Left renal pelvis (tissue), 4 donors: ENCODE measurements at places on chromosomes 16 and 17. TPM values are rescaled to one million over a fixed set of nuclear protein-coding genes. Genes with fewer than 3 reads are reported as not detected.

- no peak for DNase-seq
Observed at GRCh38 chr16:74603848-74604247, 3.1 kb downstream of the GLG1 start.

Gene COX4I1
- polyA plus RNA-seq = 350 TPM

DNA sequence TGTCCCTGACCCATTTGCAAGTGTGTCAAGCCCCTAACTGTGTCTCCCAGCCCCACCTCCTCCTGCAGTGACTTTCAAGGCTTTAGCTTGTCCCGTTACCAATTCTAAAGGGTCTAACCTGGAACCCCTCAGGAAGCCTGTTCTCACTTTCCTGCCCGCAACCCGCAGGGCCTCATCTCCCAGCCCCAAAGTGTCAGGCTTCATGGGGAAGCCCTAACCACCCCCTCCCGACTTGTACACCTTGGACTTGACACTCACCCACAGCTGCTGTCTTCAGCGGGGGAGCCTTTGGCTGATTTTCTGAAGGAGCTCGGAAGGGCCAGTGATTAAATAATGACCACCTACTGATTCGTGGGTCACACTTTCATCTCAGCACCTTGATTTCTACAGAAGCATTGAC, 33.1 kb downstream of the NLRC5 start:
- no peak for DNase-seq

DNA sequence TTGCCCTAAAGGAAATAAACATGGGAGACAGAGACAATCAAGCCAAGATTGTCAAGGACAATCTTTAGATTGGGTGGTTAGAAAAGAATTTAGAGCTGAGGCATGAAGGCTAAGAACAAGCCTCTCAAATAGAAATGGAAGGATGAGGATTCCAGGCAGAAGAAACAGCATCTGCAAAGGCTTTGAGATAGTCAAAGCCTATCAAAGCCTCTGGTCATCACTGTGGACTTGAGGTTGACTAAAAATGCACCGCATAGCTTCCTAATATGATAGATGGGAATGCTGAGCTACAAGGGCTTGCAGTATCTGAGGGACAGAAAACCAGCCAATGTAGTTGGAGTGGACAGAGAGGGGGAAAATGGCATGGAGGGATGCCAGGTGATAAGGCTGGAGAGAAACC, 109.8 kb upstream of the FAM20A start:
- DNase-seq = no peak

DNA sequence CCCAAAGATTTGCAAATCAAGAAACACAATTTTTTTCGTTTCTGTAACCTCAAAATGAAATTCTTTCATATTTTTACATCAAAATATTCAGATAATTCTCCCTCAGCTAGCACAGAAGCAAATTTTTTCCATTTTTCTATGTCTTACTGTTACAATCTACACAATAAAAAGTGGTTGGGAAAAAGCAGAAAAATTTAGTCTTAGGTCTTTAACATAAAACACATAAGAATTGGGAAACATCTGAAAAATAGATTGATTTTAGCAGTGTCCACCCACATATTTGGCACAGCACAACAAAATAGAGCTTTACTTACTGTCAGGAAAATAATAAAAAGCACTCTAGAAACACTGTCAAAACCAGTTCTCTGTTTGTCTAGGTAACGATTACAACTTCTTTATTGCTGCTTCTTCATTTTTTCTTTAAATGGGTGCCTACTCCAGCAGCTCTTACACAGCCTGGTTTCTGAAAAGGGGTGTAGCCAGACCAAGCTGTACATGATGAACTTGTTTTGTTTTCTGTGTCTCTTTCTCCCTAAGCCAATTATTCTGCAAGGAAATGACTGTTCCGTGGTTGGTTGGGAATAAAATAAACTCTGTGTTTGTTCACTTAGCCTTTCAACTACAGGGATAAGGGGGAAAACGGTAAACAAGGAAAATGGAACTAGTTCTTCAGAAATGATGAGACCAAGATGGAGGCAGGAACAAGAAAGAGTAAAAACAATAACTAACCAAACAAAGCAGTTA, at the start of gene ABCA6:
ABCA6 (minus strand) TSS at position 465 of the 744 bp plus-strand sequence. CDS start 1,192 bp downstream, outside the sequence.
- no peak for DNase-seq

Gene C16orf86
- polyA plus RNA-seq = 1.7 TPM

Gene KRTAP4-4
- not detected for polyA plus RNA-seq

DNA sequence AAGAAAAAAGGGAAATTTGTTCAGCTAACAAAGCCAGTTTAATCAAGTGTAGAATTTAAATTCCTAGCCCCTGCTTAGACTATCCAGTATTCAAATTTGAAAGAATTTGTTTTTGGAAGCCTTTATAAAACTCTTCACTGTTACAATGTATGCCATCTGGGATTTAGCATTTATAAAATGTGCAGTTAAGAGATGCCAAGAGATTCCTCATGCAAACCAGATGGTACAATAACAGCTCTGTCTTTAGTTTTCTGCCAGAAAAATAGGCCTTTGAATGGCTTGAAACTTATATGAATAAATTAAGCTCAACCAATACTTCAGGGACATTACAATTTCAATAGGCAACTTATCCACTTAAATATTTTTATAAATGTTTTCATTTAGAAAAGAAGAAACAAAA, 6.8 kb upstream of the ANKS4B start:
- DNase-seq = no peak

GRCh38 chr16:9597967-9598730, 506.7 kb downstream of the HAPSTR1 start:
- DNase-seq = no peak

- no peak for DNase-seq
Observed at GRCh38 chr17:13302419-13302818, 284.6 kb upstream of the ELAC2 start.

Gene SBK1
- polyA plus RNA-seq = 16.4 TPM

GRCh38 chr17:82596837-82597672, 51.2 kb downstream of the WDR45B start:
- DNase-seq = no peak

- no peak for DNase-seq
Observed at GRCh38 chr17:1375615-1376014, 24.4 kb downstream of the YWHAE start.

GRCh38 chr16:30780021-30780420, 7.0 kb downstream of the ZNF629 start:
- no peak for DNase-seq

Gene GRB7
- polyA plus RNA-seq = 2.7 TPM

DNA sequence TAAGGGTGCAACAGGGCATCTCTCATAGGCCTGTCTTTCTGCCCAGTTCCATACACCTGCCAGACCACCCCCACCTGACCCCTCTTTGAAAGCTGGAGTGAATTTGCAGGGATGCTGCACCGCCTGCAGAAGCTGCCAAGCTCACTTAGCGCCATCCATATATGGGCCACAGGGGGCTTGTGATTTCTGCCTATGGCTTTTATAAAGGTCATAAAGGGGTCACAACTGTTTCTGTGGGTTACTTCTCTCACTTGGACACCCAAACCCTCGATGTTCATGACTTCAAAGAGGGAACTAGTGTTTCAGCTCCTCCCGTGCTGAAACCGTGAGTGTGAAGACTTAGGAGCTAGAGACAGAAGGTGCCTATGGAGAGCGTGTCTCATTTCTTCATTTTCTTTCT, 23.9 kb upstream of the MEAK7 start:
- no peak for DNase-seq

GRCh38 chr17:70137451-70138230, 31.7 kb upstream of the KCNJ2 start:
- DNase-seq = no peak

Gene C16orf74
- polyA plus RNA-seq = 3.7 TPM

DNA sequence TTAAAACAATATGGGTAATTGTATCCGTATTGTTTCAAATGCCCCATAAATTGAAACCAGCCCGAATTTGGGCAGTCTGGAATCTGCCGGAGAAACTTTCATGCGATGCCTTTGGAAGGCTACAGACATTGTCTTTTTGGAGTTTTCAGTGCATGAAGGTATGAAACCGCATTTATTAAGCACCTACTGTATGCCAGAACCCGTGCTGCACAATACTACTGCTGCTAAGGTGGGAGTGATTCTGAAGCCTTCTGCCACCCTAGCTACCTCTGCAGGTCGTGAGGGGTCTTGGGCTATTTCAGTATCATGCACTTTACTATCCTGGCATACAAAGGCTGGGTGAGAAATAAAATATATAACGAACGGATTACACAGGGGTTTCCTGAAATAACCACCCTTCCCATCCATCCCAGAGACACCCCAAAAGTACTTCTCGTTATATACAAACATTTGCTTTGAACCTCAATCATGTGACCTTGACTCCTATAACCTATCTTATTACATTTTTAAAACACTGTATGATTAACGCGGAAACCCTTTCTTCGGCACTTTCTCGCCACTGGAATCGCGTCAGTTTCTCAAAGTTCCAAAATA, 1.0 kb upstream of the MSI2 start:
- no peak for DNase-seq

- no peak for DNase-seq
Observed at GRCh38 chr16:82044585-82044911, 9.5 kb downstream of the HSD17B2 start.

- no peak for DNase-seq
Observed at GRCh38 chr17:30472238-30472890, 4.8 kb upstream of the GOSR1 start.

DNA sequence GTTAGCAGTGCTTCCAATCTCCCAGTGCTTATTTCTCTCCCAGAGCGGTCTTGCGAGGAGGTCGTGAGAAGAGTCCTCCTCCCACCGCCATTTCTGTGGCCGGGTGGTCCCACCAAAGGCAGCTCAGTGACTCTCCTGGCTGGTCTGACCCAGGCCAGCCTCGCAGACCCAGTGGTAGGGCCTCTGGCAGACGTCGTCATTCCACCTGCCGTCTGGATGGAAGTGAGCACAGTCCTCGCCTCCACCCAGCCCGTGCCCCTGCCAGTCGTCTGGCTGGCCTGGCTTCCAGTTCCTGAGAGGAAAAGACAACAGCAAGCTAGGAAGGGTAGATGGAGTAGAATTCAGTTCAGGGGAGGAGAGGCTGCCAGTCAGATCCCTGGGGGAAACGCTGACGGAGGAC, 5.1 kb downstream of the CLEC10A start:
- no peak for DNase-seq

DNA sequence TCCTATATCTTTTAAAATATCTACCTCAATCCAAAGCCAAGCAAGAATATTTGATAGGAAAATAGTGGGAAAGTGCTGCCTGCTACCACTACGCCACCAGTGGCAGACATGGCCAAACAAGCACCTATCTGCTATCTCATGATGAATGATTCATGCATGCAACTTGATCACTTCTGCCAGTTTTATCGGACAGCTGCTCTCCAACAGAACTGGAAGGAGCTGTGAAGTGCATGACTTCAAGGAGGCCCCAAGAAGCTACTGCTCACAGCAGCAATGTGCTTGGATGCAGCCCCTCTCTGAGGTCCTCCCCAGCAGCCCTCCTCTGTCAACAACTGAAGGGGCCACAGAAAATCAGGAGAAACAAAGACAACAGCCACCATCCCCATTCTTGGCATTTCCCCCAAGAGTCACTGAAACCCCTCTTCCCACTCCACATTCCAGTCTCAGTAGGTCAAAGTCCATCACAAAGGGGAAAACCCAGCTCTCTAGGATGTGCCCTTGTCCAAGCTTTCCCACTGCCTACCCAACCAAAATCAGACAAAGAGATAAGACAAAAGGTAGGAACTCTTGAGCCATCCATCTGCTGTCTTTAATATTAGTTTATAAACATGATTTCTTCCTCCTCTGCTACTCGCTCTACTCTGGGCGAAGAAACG, 215.3 kb downstream of the C16orf78 start:
- no peak for DNase-seq

DNA sequence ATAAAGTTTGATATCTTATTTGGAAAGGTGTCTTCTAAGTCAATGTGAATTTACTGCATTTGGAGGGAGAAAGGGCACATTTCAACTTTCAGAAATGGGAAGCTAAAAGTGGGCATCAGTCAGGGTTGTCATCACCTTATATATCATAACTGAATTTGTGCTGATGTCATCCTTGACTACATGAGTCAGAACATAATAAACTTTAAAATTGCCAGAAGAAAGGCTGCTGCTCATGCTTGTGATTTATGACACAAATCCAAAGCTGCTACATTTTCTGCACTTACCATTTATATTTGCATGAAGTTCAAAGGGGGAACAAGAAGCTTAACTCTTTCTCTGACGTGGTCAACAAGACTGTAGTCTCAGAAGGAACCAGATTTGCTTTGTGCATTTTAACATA, 196.6 kb downstream of the UTP18 start:
- DNase-seq = no peak

DNA sequence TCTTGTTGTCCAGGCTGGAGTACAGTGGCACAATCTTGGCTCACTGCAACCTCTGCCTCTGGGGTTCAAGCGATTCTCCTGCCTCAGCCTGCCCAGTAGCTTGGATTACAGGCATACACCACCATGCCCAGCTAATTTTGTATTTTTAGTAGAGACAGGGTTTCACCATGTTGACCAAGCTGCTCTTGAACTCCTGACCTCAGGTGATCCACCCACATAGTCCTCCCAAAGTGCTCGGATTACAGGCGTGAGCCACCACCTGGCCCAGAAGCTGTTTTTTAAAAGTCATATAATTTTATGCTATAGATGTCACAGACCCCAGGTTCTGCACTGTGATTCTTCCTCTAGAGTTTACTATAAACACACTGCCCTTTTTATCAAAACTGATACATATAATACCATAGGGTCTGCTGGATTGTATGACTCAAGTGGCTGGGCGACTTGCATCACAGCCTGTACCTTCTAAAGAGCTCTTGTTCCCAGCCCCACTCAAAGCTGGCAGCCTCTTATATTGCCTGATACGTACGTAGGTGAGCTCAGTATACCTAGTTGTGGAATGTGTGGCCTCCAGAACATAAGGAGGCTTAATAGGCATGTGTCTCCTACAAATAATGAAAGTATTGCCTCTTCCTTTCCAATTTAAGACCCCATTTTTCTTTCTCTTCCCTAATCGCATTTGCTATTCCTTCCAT, 295.8 kb downstream of the ZFHX3 start:
- no peak for DNase-seq

Gene ALOX12B
- polyA plus RNA-seq = not detected

GRCh38 chr16:64305663-64306062, 816.2 kb downstream of the CDH11 start:
- no peak for DNase-seq

DNA sequence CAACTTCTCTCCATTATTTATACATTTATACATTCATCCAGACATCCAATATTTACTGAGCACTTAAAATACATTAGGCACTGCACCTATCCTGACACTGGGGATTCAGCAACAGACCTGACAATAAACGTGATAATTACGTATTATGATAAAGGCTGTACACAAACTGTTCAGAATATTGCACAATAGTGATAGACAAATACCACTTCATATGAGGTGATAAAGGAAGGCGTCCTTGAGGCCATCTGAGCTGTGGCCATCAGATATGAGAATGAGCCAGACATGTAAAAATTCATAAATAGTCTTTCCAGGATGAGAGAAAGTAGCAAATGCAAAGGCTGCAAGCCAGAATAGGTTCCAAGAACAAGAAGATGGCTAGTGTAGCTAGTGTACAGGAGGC, 8.6 kb downstream of the USP32 start:
- no peak for DNase-seq

DNA sequence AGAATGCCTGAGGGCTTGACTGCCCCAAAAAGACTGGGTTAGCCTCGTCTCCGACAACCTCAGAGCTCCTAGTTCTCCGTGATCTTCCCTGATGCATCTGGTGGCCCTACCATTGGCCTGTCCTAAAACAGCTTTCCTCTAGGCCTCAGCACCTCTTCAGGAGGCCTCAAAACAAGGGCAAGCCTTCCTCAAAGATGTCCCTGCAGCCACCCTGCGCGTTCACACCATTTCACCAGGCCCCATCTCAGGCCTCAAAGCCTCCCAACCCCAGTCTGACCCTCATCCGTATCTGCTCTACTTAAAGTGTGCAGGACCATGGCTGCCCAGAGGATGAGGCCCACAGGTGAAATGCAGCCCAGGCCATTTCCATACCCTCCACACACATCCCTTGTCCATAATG, 7.4 kb downstream of the ALOXE3 start:
- DNase-seq = no peak

GRCh38 chr17:5800646-5801045, 216.3 kb upstream of the NLRP1 start:
- no peak for DNase-seq
